ENCODE measurements at places on chromosomes 7 and 10.

DNA sequence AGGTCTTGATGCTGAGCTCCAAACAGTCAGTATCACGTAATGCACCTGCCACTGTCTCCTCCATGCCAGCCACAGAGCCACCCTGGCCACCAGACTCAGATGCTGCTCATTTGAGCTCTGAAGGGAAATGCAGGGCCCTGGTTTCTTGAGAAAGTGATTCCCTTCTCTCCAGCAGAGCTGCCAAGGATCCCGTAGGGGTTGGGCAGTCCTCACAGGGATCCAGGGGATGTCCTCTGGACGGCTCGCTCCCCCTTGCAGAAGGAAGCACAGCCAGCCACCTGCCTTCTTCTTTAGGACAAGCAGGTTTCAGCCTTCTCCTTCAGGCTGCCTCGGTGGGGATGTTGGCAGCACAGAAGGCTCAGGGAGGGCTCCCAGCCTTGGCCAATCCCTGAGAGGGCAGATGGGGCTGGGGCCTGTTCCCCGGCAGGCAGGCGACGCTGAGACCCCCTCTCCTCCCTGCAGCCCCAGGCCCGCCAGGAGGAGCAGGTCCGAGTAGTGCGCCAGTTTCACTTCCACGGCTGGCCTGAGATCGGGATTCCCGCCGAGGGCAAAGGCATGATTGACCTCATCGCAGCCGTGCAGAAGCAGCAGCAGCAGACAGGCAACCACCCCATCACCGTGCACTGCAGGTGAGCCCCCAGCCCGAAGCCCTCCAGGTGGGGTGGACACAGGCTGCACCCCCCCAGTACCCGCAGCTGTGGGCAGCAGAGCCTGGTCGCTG, 48.9 kb downstream of the MKI67 start:
- DNase-seq, result peak; percentile 8

- DNase-seq, result no peak
These were observed 46.3 kb downstream of the VPS41 start for GRCh38 chr7:38862666-38863065.

DNA sequence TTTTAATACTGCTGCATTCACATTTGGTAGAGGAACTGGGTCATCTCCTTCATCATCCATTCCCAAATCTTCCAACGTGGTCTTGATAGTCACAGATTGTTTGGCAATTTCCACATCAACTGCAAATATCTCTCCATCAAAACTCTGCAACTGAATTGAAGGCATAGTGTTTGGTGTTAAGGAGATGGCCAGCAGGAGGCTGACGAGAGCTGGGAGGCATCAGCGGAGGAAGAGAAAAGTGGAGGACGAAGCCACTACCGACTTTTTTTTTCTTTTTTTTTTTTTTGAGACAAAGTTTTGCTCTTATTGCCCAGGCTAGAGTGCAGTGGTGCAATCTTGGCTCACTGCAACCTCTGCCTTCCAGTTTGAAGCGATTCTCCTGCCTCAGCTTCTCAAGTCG, 205.0 kb upstream of the KCTD7 start:
- no peak for DNase-seq

GRCh38 chr10:95352684-95353083, 61.9 kb upstream of the PDLIM1 start:
- no peak for DNase-seq

- DNase-seq, result no peak
These were observed 641.6 kb downstream of the AUTS2 start for GRCh38 chr7:70239918-70240317.

- no peak for DNase-seq
These were observed 1.8 kb upstream of the CAMK2G start for GRCh38 chr10:73876157-73876556.

DNA sequence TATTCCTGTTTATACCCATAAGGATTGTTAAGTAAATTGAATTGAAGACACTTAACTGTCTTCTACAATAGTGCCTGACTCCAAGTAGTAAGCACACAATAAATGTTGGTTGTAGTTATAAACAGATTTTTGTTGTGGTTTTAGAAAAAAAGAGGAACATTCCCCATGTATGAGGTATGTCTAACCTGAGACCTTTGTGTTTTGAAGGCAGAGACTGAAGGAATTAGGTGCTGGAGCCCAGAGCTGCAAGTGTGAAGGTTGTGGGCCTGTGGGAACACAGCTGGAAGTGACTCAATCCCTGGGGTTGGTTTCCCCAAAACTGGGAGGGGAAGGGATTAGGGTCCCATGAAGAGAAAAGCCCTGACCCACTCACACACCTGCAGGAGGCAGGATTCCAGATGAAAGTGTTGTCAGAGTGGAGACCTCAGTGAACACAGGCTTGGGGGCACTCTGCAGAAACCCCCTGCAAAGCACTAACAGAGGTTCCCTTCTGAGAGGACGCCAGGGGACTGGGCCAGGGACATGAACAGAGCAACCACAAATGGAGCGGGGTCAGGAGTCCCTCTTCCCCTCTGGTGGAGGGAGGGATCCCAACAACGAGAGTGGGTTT, 265.1 kb upstream of the KLF14 start:
- no peak for DNase-seq

DNA sequence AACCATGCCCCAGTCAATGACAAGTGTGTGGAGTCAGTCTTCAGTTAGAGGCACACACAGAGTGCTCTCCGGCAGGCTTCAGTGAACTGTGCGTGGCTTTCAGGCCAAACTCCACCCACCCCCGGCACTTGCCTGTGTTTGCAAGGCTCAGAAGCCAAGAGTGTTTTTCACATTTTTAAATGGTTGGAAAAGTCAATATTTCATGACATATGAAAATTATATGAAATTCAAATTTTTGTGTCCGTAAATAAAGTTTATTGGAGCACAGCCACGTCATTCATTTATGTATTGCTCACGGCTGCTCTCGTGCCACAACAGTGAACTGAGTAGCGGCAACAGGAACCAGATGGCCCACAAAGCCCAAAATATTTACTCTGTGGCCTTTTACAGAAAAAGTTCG, 104.7 kb downstream of the SFMBT2 start:
- DNase-seq, result peak; percentile 36

- no peak for DNase-seq
These were observed 41.0 kb upstream of the CHST3 start for GRCh38 chr10:71923138-71923692.

GRCh38 chr10:96768136-96768535, 47.8 kb upstream of the PIK3AP1 start:
- no peak for DNase-seq

DNA sequence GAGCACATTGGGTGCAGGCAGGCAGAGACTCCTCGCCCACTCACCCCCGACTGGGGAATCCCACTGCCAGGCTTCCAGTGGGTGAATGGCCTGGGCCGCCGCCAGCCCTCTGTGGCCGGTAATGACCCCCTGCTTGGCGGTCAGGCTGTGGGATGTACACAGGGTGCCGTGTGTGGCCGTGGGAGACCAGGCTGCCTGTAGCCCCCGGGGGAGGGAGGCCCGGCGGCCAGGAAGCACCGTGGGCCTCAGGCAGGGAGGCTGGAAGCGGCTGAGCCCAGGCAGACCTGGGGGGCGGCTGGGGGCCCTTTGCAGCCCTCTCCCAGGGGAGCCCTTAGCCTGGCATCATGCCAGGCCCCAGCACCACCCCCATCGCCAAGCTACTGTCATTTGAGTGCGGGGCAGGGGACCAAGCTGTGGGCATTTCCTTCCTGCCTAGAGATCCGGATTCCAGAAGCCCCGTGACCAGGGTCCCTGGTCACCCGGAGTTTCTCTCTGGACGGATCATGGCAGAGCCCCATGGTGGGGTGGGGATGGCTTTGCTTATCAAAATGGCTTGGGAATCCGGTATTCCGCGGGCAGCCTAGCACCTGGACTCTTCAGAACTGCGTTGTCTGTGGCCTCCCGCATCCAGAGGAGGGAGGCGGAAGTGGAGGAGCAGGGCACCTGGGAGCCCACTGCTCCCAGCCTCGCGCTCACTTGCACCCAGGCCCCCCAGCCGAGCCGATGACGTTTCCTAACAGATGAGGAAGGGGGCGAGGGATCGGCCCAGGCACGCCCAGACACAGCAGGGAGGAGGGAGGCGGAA, 1.1 kb downstream of the TTYH3 start:
- peak; percentile 74 for DNase-seq

DNA sequence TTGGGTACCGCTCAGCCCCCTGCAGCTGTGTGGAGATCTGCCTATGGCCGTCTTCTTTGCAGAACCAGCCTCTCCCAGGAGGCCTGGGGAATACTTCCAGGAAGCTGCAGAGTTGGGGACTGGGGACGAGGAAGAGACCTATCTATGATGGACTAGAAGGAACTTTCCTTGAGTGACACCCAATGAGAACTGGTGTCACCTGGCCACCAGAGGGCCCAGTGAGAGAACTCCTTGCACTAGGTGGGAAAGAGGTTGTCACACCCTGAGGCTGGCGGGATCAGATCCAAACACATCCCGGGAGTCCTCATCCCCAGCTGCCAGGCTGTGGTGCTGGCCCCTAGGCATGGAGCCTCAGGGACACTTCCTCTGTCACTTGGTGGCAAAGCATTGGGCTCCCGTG, 4.9 kb upstream of the GRID2IP start:
- no peak for DNase-seq

- DNase-seq, result peak; percentile 30
These were observed 1.3 kb upstream of the ERCC6 start for GRCh38 chr10:49540056-49540797.

DNA sequence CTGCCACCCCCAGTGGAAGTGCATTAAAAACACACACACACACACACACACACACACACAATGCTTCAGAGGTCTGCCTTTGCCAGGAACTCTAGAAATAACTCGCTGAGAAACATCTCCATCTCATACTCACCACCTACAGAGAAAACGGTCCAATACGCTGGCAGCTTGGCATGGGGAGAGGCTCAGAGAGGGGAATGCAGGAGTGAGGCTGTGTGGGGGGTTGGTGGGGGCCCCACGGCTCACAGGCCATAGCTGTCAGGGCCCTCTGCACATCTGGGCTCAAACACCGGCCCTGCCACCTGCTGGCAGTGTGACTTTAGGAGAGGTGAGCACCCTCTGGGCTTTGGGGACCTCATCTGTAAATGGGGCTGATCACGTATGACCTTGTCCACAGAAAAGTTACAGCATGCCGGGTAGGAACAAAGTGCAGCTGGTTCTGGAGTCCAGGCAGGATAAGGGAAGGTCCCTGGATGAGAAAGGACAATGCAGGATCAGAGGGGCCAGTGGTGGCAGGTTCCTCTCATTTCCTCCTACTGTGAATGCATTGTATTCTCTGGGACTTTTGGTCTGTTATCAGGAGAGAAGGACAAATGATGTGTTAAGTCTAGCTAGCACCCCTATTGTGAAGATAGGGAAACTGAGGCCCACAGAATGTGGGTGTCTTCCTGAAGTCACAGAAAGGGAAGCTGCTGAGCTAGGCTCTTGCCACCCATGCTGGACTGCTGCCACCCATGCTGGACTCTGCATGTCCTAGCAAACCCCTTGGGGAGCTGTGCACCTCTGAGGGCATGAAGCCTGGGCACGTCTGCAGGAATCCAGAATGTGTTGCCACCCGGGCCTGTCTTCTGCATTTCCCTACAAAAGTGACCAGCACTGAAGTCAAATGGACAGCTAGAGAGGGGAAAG, 404.6 kb downstream of the RPS24 start:
- DNase-seq, result no peak

- DNase-seq, result no peak
These were observed 4.4 kb upstream of the MYL10 start for GRCh38 chr7:101633511-101633910.

- no peak for DNase-seq
These were observed 288.7 kb downstream of the WDR37 start for GRCh38 chr10:1344846-1345245.

DNA sequence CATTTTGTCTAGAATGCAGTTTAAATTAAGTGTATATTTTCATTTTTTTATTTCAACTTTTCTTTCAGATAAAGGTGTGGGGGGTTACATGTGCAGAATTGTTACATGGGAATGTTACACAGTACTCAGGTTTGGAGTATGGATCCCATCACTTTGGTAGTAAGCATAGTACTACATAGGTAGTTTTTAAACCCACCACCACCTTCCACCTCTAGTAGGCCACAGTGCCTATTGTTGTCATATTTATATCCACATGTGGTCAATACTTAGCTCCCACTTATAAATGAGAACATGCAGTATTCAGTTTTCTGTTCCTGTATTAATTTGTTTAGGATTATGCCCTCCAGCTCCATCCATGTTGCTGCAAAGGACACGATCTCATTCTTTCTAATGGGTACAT, 200.6 kb downstream of the CCDC7 start:
- no peak for DNase-seq

- no peak for DNase-seq
These were observed 27.6 kb downstream of the PFKFB3 start for GRCh38 chr10:6230315-6230714.

DNA sequence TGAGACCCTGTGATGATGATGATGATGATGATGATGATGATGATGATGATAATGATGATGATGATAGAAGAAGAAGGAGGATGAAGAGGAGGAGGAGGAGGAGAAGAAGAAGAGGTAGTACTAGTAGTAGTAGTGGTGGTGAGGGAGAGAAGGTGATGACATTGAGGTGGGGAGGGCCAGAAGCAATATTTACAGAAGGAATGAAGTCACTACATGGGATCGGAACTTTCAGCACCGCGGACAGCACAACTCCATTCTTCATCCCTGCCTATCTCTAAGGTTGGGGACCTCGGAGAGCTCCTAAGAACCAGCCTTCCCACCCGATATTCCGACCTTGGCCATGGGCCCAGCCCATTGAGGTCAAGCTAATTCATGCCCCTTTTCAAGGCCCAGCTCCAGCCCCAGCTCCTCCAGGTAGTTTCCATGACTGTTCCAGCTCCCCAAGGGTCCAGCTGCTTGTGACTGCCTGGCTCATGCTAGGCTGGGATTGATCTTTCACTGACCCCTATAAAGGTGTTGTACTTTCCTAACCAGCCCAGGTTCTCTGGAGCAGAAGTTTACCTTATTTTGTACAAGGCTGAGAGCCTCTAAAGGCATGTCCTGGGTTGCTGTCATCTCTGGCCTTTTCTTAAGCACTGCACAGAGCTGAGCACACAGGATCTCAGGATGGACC, 10.3 kb downstream of the CRHR2 start:
- DNase-seq, result no peak

- DNase-seq, result no peak
These were observed 140.9 kb upstream of the NRBF2 start for GRCh38 chr10:62992145-62992721.

- DNase-seq, result no peak
These were observed 55.1 kb upstream of the TRIL start for GRCh38 chr7:29013082-29013695.

- DNase-seq, result no peak
These were observed 52.4 kb downstream of the NPTX2 start for GRCh38 chr7:98669329-98670000.

GRCh38 chr10:74824184-74824899, 2.1 kb upstream of the KAT6B start:
- DNase-seq, result no peak

DNA sequence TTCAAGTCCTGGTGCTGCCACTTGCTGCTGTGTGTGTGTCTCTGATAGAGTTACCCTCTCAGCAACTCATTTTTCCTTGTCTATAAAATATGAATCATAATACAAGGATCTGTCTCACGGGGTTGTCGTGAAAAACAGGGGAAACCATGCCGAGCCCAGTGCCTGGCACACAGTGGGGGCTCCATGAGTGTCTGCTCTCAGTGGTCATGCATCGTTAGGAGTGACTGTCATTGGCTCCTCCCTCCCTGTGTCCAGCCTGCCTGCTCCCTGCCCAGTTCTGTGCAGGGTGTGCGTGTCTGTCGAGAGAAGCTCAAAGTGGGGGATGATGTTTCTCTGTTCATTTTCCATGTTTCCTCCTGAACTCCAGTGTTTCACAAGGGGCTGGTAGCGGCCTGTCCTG, 83.6 kb upstream of the LRRC4 start:
- DNase-seq, result no peak
